Upper lobe of left lung (tissue), 6 donors: ENCODE measurements at places on chromosomes 1 and 21. TPM values are rescaled to one million over a fixed set of nuclear protein-coding genes. Genes with fewer than 3 reads are reported as not detected.

- H3K36me3 ChIP-seq = peaks cover 11% of the 10 kb centered on the region
- no peak for DNase-seq
- H3K27me3 ChIP-seq = no peaks in the 10 kb centered on the region
- H3K27ac ChIP-seq = no peak overlapping the region
Measured at GRCh38 chr1:119026956-119027355, 38.8 kb upstream of the TBX15 start.

Gene HMGN1
- total RNA-seq = 80.7 TPM

GRCh38 chr1:59443310-59443709 lies 146.4 kb downstream of the FGGY start:
- H3K4me1 ChIP-seq = peaks cover 8% of the 10 kb centered on the region
- no peak overlapping the region for H3K27ac ChIP-seq
- DNase-seq = no peak
- H3K4me3 ChIP-seq = no peak overlapping the region
- no peaks in the 10 kb centered on the region for H3K36me3 ChIP-seq

DNA sequence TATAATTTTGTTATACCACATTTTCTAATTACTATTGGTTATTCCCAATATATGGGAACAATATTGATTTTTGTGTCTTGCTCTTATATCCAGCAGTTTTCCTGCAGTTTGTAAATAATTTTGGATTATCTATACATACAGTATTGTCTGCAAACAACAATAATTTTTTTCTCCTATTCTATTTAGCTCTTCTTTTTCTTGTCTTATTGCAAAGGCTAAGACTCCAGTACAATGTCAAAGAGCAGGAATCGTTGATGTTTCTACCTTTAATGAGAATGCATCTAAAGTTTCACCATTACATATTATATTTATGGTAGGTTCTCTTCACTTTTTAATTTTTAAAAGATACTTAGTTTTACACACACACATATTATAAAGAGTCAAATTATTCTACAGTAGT lies 4.1 kb upstream of the AVPR1B start:
- H3K36me3 ChIP-seq = no peaks in the 10 kb centered on the region
- peaks cover 12% of the 10 kb centered on the region for H3K4me1 ChIP-seq
- no peak overlapping the region for H3K4me3 ChIP-seq
- H3K27ac ChIP-seq = no peak overlapping the region
- H3K27me3 ChIP-seq = peaks cover 4% of the 10 kb centered on the region

DNA sequence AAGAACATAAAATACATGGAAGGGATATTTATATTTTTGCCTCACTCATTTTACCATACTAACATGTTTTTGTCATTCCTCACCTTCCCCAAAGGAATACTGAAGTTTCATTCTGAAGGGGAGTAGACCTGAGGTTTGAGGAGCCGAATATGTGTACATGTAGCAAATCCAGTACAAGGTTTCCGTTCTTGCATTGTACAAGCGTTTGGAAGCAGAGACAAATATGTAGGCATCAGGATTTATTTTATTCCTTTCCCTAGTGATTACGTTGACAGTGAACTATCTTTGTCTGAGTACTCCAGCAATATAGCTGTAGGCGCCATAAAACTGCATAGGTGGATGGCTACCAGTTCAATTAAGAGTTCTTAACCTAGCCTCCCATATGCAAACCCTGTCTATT lies 191.5 kb downstream of the NFIA start:
- DNase-seq = no peak
- no peak overlapping the region for H3K4me3 ChIP-seq
- no peaks in the 10 kb centered on the region for H3K4me1 ChIP-seq
- no peak overlapping the region for H3K27ac ChIP-seq

- no peak overlapping the region for H3K27ac ChIP-seq
- DNase-seq = no peak
- H3K27me3 ChIP-seq = no peaks in the 10 kb centered on the region
- no peaks in the 10 kb centered on the region for H3K36me3 ChIP-seq
- no peaks in the 10 kb centered on the region for H3K4me1 ChIP-seq
- no peak overlapping the region for H3K4me3 ChIP-seq
Measured at GRCh38 chr1:56068908-56069307, 510.5 kb downstream of the PLPP3 start.

DNA sequence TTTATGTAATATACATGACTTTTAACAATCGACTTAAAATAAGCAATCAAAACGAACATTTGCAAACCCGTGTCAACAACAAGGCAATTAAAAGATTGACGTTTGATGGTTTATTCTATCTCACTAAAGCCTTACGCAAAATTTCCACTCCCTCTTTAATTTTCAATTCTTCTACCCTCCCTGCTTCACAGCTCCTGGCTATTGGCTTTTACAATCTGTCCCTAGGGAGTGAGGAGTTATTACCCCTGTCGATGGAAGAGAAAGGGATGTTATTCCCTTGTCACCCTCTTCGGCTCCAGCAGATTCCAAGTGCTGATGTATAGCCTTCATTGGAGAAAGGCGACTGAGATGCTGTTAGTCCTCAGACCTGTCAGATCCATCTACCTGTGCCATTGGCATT lies 161.3 kb downstream of the ZNF281 start:
- DNase-seq = no peak
- H3K27ac ChIP-seq = no peak overlapping the region
- H3K36me3 ChIP-seq = no peaks in the 10 kb centered on the region
- H3K4me1 ChIP-seq = no peaks in the 10 kb centered on the region
- H3K4me3 ChIP-seq = no peak overlapping the region

DNA sequence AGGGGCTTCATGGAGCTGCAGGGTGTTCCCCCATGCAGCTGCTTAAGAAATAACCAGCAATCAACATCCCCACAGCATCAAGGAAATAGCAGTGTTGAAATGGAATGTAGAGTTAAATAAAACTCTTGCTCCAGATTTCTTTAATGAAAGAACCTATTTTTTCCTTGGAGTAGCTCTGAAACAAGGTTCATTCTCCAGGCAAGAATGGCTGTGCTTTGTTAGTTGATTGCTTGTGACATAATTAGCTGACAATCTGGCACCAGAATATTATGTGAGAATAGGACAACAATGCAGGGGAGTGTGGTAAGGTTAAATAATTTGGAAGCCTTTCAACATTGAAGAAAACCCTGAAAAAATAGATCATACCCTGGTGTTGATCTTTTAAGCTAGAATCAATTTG lies 254.2 kb upstream of the RRP15 start:
- no peaks in the 10 kb centered on the region for H3K27me3 ChIP-seq
- H3K4me1 ChIP-seq = no peaks in the 10 kb centered on the region
- no peak overlapping the region for H3K4me3 ChIP-seq
- no peaks in the 10 kb centered on the region for H3K36me3 ChIP-seq

Gene OR10Z1
- total RNA-seq = not detected

- no peaks in the 10 kb centered on the region for H3K4me1 ChIP-seq
- no peaks in the 10 kb centered on the region for H3K27me3 ChIP-seq
- H3K36me3 ChIP-seq = no peaks in the 10 kb centered on the region
Measured at GRCh38 chr1:221289103-221289502, 409.9 kb downstream of the HLX start.

- no peak overlapping the region for H3K27ac ChIP-seq
- no peak overlapping the region for H3K4me3 ChIP-seq
- no peaks in the 10 kb centered on the region for H3K36me3 ChIP-seq
- no peaks in the 10 kb centered on the region for H3K27me3 ChIP-seq
- no peak for DNase-seq
Measured at GRCh38 chr1:213585959-213586586, 401.7 kb upstream of the PROX1 start.

Gene KCNJ6
- not detected for total RNA-seq

- no peaks in the 10 kb centered on the region for H3K27me3 ChIP-seq
- H3K4me1 ChIP-seq = no peaks in the 10 kb centered on the region
- no peak overlapping the region for H3K27ac ChIP-seq
- peaks cover 7% of the 10 kb centered on the region for H3K36me3 ChIP-seq
- no peak for DNase-seq
Measured at GRCh38 chr21:41847066-41847804, 31.9 kb downstream of the PRDM15 start.
